T1000 (cell line): ENCODE measurements at places on chromosomes 6 and 20.

DNA sequence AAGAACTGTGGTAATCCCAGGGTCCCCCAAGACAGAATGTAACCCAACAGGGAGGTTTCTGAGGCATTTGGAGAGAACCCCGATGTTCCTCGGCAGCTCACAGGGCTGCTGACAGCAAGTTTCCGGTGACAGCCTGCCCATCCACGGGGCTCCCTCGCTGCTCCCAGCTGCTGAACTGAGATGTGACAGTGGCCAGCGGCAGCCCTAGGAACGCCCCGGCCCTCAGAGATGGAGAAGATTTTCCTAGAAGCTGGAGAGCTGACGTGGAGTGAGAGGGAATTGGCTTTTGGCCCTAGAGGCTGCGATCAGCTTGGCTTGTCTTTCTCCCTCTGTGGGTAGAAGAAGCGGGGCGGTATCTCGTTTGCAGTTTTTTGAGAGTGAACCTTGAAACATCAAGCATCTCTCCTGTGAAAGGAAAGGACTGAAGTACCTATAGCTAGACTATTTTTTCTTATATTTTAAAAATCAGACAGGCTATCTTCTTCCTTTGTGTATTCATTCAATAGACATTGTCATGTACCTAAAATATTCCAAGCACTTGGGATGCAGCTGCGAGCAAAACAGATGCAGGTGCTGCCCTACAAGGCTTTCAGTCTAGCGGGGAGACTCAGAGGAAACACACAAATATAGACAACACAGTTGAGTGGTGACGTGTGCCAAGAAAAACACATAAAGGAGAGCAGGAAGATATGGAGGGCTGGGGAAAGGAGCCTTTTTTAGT, 28.4 kb upstream of the NFATC2 start:
- no peak for DNase-seq

DNA sequence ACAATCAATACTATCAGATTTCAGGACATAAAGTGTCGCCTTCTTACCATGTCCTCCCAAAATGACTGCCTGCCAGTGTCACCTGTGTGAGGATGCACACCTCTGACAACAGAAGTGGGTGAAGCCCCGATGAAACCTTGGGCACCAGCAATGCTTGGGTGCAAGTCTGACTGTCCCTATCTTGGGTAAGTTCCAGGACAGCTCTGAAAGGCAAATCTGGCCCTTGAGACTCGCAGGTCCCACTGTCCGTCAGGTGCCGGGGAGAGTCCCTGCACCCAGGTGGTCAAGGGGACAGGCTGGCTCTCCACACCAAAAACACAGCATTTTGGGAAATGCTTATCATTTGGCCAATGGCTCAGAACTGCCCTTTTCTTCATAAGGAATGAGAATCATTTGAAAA, 43.3 kb downstream of the EZR start:
- DNase-seq = no peak

GRCh38 chr6:27892649-27893058, 19.5 kb downstream of the OR2B2 start:
- no peak for DNase-seq

DNA sequence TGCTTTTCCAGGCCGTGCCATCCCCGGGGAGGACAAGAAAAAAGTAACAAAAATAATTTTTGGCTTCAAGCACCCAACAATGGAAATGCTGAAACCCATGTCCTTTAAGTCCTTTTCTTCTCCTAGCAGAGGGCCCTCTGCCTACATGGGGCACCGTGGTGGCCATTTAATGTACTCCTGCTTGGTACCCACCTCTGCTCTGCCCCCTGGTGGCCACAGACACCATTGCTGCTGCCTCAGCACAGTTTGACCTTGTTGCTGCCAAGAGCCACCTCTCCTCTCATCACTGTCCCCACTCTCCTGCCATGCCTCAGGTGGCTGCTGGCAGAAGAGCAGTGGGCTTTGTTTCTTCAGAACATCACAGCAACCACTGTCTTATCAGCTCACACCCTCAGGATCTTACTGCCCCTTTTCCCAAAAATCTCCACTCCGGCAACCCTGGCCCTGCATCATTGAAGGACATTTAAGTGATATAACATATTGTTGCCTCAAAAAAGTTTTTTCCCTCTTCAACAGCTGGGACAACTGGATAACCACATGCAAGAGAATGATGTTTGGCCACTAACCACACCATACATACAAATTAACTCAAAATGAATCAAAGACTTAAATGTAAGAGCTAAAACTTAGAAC, 12.9 kb upstream of the ARMC2 start:
- peak; percentile 49 for DNase-seq

GRCh38 chr20:10508060-10508459, 73.0 kb downstream of the SLX4IP start:
- no peak for DNase-seq

DNA sequence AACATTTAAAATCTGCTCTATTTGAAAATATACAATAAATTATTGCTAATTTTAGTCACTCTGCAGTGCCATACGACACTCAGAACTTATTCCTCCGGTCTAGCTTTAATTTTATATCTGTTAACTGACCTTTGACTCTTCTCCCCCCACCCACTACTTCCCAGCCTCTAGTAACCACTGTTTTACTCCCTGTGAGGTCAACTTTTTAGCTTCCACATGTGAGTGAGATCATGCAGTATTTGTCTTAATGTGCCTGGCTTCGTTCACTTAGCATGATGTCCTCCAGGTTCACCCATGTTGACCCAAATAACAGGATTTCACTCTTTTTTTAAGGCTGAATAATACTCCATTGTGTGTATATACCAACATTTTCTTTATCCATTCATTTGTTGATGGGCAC, 80.8 kb downstream of the RPP40 start:
- no peak for DNase-seq

DNA sequence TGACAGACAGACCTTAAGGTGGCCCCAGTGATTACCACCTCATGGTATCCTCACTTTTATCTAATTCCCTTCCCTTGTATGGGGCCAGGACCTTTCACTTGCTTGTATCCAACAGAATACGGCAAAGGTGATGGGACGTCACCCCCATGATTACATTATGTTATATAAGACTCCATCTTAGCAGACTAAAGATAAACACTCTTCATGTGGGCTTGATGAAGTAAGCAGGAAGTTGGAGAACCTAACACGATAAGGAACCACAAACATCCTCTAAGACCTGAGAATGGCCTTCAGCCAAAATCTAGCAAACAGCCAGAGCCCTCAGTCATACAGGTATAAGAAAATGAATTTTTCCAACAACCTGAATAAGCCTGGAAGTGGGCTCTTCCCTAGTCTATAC, 8.0 kb downstream of the SLC17A3 start:
- no peak for DNase-seq

DNA sequence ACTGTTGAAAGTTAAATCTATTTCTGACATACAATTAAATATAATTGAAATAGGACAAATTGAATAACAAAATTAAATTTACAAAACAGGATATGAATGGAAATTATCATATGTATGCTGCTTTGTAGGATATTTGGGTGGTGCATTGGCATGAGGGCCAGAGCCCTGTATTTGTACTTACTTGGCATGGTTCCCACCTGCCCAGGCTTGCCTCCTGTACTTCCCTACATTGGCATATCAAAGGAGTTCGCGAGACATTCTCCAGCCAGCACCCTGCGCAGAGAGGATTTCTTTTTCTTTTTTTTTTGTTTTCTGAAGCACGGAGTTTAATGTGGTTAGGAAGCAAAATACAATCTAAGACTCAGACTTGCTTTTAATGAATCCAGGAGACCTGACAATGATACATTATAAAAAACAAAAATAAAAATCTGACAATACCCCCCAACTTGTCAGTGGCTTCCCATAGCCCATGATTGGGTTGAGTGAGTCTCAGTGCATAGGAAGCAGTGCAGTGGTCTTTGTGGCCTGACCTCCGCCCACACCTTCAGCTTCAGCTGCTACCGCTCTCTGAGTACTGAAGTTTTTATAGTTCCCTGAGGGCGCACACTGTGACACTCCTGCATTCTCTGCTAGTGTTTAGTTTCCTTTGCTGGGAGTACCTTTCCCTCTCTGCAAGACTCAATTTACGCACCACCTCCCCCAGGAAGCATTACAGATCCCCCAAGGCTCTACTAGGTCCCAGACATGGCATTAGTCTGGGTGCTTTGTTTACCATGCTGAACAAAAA, 440.8 kb downstream of the UTRN start:
- DNase-seq = no peak

DNA sequence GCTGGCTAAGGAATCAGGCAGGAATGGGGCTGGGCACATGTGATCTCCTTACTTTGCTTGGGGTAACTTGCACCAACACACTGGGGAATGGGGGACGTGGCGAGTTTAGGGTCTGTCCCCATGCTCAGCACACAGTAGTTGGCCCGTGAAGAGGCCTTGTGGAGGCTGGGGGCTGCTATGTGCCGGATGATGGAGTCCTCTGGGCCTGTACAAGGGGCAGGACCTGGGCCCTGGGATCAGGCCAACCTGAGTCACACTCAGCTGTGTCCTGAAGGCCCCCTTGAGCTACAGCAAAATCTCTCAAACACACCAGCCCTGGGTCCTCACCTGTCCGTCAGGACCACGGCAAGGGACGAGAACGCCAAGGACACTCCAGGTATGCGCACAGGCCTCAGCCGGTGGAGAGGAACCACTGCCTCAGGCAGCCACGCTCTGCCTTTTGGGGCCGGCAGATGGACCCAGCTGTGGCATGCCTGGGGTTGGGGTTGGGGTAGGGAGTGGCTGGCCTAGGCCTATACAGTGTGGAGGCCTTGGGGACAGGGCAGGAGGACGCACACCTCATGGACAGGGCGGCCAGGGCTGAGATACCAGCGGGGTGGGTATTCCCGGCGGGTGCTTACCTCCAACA, 11.1 kb downstream of the UCKL1 start:
- DNase-seq = no peak

- DNase-seq = no peak
These were observed 42.1 kb downstream of the SPACA1 start for GRCh38 chr6:88089708-88090107.

GRCh38 chr6:39062014-39062740, 13.6 kb downstream of the GLP1R start:
- DNase-seq = no peak

DNA sequence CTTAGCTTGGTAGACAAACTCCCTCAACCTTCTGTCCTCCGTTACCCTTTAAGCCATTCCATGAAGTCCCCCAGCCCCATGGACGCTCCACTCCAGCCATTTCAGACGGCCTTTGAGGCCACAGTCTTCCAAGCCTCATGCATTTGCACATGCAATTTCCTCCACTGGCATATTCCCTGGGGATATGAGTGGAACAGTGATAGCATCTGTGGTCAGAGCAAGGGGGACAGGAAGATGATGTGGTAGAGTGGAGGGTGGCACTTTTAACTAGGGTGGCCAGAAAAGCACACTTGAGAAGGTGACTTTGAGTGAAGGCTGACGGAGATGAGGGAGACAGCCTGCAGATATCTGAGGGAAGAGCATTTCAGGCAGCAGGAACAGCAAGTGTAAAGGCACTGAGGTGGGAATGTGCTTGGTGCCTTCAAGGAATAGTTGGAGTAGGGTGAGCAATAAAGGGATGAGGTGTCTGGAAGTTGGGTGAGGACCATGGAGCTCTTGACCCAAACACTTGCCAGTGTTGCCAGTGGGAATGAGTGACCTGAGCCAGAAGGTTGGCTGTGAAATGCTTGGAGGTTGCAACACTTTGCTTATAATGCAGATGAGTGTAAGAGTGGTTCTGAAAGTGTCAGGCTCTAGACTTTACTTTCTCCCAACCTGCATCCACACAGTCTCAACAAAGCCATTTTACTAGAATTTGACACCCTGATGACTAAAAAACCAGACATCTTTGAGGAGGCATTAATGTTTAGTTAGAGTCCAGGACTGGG, 275.6 kb upstream of the SUPT3H start:
- DNase-seq = no peak

GRCh38 chr6:80440496-80441115, 334.1 kb downstream of the BCKDHB start:
- DNase-seq = no peak

- DNase-seq = no peak
These were observed 38.1 kb upstream of the UTRN start for GRCh38 chr6:144246988-144247387.

DNA sequence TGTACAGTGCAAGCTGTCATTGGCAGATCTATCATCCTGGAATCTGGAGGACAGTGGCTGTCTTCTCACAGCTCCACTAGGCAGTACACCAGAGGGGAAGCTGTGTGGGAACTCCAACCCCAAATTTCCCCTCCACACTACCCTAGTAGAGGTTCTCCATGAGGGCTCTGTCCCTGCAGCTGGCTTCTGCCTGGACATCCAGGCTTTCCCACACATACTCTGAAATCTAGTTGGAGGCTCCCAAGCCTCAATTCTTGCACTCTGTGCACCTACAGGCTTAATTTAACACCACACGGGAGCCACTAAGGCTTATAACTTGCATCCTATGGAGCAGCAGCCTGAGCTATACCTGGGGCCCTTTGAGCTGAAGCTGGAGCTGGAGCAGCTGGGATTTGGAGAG, 43.0 kb upstream of the TRIM39 start:
- no peak for DNase-seq

- no peak for DNase-seq
These were observed at the start of gene ANGPT4 for GRCh38 chr20:916125-916799. TSS of gene ANGPT4 (minus strand) at chr20:916334. CDS start at chr20:916214, 120 bp downstream.

DNA sequence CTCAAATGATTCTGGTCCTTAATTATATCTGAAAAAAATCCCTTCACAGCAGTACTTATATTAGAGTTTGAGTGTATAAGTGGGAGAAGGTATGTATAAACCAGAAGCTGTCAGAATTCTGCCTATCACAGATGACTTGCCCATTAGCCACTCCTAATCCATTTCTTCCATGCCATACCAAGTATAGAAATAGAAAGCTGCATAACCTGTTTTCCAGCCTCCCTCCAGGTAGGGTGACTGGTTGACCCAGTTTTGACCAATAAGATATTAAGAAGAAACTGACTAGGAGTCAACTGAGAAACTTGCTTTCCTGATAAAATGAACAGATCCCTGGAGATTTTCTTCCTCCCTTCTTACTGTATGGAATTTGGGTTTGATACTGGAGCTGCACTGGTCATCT, 112.2 kb upstream of the GRIK2 start:
- DNase-seq = no peak

GRCh38 chr20:1326031-1326930, 2.7 kb downstream of the SDCBP2 start:
- no peak for DNase-seq

- DNase-seq = no peak
These were observed 10.4 kb downstream of the SRC start for GRCh38 chr20:37356387-37356786.

DNA sequence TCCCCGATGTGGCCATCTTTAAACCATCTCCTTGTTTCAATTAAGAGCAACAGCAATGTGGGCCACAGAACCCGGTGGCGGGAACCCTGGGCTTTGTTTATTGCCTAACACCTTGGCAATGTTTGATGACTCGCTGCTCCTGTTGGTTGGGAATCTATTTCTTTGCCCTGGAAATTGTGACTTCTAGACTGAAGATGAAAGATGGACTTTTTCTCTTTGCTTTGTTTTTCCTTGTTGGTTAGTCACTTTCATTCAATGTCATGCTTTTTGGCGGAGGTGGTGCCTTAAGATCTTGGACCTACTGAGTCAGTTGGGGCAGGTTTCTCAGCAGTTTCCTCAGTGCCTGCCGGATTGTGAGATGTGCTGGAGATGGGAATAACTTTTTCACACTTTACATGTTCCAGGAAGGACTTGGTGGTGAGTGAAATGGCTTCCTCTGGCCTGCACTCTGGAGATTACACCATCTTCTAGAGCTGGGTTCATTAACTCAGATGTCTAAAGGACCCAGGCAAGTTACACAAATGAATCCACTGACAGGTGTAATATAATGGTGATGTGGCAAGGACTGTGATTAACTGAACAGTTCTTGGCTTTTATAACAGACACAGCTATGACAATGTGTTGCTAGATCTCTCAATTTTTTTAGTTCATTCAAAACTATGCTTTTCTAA, 56.3 kb downstream of the TSHZ2 start:
- no peak for DNase-seq

- DNase-seq = no peak
These were observed 17.8 kb downstream of the TAF8 start for GRCh38 chr6:42068173-42068572.
